ENCODE measurements at places on chromosomes 1 and 21.

DNA sequence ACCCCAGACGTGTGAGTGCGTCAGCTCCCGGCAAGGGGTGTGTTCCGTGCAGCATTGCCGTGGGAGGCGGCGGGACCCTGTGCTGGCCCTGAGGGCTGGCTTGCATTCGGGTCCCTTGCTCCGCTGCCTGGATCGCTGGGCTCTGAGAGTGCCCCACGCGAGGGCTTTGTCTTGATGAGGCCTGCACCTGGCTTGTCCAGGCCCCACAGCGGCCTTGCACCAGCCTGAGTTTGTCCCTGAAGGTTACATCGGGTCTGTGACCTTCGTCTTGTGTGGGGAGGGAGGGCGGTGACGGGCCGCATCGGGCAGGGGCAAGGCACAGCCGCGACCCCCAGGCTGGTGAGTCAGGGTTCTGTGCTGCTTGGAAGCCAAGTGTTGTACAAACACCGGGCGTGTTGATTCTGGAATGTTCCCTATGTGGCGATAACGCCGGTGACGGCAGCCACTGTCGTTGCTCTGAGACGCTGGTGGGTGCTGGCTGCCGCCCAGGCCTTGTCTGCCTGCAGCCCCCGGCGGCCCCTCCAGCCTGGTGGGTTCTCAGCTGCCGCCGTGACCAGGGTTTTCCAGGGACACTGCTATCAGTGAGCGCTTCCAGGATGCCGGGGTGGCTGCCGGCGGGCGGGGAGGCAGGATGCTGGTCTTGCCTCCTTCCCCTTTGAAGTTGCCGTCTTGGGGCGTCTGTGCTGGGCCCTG is 42.9 kb downstream of the SLX9 start:
- DNase-seq = no peak

- no peak for DNase-seq
Observed at GRCh38 chr1:183733715-183734114, 71.2 kb upstream of the RGL1 start.

GRCh38 chr1:55474168-55474786 is 259.1 kb upstream of the USP24 start:
- DNase-seq = no peak

GRCh38 chr21:42986125-42986783 is 11.9 kb downstream of the PKNOX1 start:
- DNase-seq = no peak

DNA sequence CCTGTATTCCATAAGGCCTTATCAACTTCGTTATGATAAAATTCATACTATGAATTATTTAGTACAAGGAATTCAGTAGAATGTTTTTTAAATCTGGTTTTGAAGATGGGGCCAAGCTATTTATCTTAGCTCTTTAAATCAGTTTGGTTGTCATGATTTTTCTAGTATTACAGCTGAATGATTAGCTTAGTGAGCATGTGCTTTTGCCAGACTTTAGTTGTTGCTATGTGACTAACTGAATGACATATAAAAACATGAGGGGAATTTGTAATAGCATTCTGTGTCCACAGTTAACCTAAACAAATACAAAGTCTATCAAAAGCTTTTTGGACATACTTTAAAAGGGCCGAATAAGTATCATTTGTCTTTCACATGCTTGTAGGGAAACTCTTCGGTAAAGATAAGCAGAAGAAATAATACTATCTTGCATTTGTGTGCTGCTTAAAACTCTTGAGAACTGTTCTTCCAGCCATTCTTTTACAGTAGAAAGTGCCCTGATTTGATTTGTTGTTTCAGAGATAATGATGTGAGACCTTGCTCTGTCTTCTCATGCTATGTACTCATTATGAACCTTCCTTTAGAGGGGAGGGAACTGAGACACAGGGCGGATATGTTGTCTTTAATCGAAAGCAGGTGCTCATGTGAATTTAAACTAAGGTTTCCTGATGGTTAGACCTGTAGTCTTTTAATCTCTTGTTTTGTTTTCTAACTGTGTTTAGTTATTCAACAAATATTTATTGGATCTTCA is 18.8 kb downstream of the NEK7 start:
- no peak for DNase-seq

DNA sequence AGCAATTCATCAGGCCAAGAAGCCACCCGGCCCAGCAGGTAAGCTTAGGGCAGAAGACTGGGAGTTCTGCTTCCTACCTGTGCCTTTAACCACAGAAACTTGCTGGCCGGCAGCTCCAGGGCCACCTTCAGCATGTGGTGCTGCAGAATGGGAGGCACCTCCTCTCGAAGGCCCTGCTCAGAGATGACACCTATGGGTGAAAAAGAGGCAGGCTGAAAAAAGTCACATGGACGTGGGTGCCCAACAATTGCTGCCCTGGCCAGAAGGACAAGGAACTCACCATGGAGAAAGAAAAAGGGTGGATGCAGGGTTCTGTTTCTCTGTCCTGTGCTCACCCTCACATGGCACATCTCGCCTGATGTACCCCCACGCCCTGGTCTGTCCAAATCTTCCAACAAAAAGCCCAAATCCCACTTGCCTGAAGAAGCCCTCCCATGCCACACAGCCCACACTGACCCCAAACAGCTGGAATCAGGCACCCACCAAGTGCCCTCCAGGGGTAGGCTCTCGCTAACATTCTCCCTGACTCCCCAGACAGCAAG is 33.0 kb downstream of the URB1 start:
- DNase-seq = no peak

- no peak for DNase-seq
Observed at GRCh38 chr1:11062965-11063401, 3.2 kb upstream of the SRM start.

GRCh38 chr1:98232678-98233077 is 311.8 kb upstream of the DPYD start:
- no peak for DNase-seq

- no peak for DNase-seq
Observed at GRCh38 chr1:31865728-31866449, 50.1 kb upstream of the SPOCD1 start.

- no peak for DNase-seq
Observed at GRCh38 chr1:15836772-15837669, 10.5 kb upstream of the SPEN start.

- peak; percentile 21 for DNase-seq
Observed at GRCh38 chr1:18010945-18011344, 96.7 kb upstream of the IGSF21 start.

GRCh38 chr1:236127045-236127444 is 15.3 kb upstream of the GPR137B start:
- no peak for DNase-seq

DNA sequence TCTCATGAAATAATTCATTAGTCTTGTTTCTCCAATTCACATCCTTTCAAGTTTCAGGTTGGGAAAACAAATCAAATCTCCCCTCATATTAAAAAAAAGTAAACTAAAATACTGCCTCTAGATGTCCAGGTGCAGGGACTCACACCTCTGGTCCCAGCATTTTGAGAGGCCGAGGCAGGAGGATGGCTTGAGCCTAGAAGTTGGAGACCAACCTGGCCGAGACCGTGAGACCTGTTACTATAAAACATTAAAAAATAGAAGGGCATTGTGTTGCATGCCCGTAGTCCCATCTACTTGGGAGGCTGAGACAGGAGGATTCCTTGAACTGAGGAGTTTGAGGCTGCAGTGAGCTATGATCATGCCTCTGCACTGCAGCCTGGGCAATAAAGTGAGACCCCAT is 61.9 kb downstream of the ST6GALNAC5 start:
- no peak for DNase-seq

- peak; percentile 62 for DNase-seq
Observed at GRCh38 chr1:12001249-12001917, 17.9 kb upstream of the MIIP start.

DNA sequence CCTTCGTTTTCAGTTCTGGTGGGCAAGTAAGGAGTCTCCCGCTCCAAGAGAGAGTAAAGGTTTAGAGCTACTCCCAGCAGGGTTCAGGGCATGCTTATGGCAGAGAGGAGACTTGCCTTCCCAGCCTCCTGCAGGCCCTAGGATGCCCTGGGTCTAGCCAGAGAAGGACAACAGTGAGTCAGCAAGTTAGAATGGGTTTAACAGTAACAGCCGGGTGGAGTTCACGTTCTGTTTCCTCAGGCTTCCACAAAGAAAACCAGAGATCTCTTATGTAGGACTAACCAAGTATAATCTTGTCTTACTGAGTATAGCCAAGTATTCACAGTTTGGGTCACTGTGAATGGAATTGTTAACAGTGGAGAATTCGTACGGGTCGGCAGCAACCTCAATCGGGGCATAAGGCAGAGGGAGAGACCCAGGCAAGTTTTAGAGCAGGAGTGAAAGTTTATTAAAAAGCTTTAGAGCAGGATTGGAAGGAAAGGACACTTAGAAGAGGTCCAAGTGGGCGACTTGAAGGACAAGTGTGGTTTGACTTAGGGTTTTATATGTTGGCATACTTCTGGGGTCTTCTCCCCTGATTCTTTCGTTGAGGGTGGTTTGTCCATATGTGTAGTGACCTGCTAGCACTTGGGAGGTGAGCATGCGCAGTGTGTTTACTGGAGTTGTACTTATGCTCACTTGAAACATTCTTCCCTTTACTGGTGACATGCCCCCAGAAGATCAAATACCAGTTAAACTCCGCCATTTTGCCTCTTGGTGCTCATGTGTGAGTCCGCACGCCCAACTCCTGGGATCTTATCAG is 4.5 kb downstream of the OVAAL start:
- no peak for DNase-seq

- DNase-seq = no peak
Observed at GRCh38 chr1:198234520-198235251, 77.9 kb downstream of the NEK7 start.

GRCh38 chr1:150555198-150555970 is 6.2 kb downstream of the ADAMTSL4 start:
- DNase-seq = no peak

- no peak for DNase-seq
Observed at GRCh38 chr1:17617787-17618557, 78.5 kb downstream of the ARHGEF10L start.

DNA sequence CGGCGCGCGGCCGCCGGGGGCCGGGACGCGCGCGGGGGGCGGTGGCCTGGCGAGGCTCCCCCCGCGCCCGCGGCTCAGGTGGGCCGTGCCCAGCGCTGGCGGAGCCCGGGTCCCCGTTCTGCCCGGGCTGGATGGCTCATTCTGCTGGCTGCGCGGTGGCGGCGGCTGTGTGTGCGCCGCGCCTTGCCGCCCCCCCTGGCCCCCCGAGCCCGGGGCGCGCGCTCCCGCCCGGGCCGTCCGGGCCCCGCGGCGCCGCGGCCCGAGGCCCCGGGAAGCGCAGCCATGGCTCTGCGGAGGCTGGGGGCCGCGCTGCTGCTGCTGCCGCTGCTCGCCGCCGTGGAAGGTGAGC is at the start of gene EPHB2:
TSS of gene EPHB2 (plus strand) at position 139 of the 349 bp plus-strand sequence. CDS start at position 283, 144 bp downstream.
- DNase-seq = peak; percentile 91

GRCh38 chr1:200323856-200324400 is 85.9 kb downstream of the ZNF281 start:
- no peak for DNase-seq

GRCh38 chr1:240174734-240175133 is 83.1 kb downstream of the FMN2 start:
- DNase-seq = no peak

GRCh38 chr1:64093941-64094340 is 109.5 kb upstream of the UBE2U start:
- DNase-seq = no peak

- DNase-seq = peak; percentile 65
Observed at GRCh38 chr1:2031546-2032540, 12.7 kb downstream of the GABRD start.

DNA sequence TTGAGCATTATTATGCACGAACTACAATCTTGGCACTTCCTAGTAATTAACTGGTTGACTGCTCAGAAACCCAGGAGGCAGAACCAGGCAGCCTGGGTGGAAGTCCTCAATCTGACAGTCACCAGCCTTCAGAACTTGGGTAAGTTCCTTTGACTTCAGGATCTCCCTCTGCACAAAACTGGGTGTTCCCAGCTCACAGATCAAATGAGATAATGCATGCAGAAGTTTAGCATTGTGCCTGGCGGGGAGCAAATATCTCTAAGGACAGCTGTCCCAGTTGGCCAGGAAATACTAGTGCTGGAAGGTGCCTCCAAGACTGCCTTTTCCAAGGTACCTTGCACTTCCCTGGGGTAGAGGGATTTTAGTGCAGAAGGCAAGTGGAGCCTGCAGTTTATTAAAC is 294.8 kb downstream of the PCP4 start:
- no peak for DNase-seq

DNA sequence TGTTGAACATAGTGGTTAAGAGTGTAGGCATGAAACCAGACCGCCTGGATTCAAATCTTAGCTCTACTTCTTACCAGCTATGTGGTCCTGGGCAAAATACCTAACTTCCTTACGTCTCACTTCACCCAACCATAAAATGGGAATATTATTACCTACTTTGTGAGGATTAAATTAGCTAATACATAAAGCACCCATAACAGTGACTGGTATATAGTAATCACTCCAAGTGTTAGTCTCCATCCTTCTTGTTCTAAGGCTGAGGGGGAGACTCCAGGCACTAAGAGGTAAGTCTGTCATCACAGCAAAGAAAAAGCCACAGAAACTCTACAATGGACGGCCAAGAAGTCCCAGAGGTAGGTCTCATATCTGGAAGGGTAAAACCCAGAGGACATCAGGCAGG is 2.8 kb downstream of the SMG5 start:
- DNase-seq = no peak

DNA sequence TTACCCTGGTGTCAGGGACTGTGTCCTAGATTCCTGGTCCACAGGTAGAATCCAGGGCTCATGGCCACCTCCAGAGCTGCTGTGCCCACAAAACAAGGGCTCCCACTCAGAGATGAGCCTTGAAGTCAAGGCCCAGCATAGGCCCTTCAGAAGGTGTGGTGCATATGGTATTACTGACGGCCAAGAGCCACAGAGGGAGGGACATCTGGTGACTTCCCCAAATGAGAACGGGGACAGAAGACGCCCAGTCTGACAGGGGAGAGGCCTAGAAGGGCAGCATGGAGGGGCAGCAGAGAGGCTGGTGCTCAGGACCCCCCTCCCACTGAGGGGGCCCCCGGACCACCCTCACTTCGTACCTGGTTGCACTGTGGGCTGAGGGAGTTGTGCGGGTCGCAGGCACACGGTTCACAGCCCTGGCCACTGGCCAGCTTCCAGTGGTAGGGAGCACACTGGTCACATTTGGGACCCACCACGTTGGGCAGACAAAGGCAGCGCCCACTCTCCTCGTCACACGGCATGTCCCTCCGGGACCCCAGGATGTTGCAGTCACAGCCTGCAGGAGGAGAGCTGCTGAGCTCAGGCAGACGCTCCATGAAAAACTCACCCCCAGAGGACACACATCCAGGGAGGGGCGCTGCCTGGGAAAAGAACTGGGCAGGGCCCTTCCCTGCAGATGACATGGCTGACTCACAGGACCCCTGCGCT is 25.0 kb downstream of the LAMB3 start:
- DNase-seq = no peak

DNA sequence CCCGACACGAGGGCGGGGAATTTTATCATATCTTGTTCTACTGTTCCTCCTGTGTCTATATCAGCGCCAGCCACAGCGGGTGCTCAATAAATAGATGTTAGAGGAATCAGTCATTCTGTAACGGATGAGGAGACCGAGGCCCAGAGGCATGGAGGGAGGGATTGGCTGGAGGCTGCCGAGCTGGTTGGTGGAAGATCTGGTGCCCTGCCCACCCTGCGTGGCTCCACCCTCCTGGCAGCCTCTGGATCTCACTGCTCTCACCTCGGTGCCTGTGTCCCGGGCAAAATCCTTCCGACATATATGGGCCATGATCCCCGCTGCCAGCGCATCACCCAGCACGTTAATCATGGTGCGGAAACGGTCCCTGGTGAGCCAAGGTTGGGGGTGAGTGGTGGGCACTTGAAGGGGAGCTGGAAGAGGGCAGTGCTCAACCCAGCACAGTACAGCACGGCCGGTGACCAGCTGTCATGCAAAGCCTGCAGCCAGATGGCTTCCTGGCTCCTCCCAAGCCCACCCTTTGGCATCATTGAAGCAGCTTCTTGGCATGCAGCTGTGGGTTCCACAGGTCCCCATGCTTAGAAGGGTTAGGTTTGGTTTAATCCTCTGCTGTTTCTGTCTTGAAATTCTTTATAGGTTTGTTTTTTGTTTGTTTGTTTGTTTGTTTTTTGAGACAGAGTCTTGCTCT is 26.7 kb downstream of the PODN start:
- DNase-seq = no peak
